ENCODE measurements at places on chromosomes 3 and 15.

DNA sequence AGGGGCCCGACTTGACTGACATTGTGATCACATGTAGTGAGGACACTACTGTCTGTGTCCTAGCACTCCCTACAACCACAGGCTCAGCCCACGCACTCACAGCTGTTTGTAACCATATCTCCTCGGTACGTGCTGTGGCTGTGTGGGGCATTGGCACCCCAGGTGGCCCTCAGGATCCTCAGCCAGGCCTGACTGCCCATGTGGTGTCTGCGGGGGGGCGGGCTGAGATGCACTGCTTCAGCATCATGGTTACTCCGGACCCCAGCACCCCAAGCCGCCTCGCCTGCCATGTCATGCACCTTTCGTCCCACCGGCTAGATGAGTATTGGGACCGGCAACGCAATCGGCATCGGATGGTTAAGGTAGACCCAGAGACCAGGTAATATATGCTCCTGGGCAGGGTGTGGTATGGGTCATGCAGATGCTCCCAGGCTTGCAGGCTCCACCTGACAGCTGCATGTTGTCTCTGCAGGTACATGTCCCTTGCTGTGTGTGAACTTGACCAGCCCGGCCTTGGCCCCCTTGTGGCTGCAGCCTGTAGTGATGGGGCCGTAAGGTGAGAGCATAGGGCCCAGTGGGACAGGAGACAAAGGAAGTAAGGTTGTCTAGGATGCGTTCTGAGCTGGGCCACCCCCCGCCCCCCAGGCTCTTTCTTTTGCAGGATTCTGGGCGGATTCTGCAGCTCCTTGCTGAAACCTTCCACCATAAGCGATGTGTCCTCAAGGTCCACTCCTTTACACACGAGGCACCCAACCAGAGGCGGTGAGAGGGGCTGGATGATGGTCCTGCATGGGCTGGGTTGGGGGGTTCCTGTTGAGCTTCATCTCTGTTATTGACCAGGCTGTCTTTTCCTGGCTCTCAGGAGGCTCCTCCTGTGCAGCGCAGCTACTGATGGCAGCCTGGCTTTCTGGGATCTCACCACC is 4.4 kb downstream of the DALRD3 start:
- DNase-seq, result no peak

GRCh38 chr3:7518456-7518855 is 657.5 kb downstream of the GRM7 start:
- DNase-seq, result no peak

- DNase-seq, result peak; percentile 49
These were observed 59.7 kb upstream of the KBTBD8 start for GRCh38 chr3:66938338-66938963.

GRCh38 chr15:90097475-90097874 is 4.8 kb downstream of the IDH2 start:
- DNase-seq, result no peak

DNA sequence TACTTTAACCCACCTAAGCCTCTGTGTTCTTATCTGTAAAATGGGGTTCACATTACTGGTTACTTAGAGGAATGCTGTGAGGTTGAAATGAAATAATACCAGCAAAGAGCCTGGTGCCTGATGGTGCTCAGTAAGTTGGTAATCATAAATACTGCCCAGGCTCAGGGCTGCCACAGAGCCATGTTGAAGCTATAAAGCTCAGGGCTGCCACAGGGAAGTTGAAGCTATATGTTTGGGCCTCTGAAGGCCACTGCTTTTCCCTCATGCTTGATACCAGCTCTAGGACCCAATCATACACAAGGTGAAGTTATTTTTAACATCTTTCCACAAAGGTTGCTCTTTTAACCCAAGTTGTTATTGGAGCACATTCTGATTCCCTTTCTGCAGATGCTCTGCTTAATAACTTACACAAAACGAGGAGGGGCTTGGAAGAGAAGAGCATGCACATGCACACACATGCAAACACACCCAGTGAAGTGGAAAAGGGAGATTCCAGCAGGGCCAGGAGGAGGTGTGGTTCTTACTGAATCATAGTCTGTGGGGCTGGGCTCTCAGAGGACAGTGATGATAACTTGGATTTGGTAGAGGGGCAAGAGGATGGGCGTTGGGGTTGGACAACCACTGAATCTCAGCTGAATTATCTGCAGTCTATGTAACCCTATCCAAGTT is 17.4 kb downstream of the PARP14 start:
- DNase-seq, result no peak

DNA sequence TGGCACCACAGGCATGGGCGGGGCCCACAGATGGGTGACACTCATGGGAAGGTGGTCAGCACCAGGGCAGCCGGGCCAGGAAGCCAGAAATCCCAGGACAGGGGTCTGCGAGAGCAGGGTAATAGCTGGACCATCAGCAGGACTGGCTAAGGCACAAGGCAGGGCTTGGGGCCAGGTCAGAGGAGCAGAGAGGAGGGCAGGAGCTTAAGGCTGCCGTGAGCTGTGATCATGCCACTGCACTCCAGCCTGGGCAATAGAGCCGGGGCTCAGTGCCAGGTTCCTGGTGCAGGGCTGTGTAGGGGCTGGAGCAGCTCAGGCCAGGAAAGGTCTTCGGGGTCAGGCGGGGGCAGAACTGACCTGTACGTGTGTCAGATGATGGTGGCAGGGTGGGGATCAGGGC is 64.2 kb upstream of the LINGO1 start:
- no peak for DNase-seq

DNA sequence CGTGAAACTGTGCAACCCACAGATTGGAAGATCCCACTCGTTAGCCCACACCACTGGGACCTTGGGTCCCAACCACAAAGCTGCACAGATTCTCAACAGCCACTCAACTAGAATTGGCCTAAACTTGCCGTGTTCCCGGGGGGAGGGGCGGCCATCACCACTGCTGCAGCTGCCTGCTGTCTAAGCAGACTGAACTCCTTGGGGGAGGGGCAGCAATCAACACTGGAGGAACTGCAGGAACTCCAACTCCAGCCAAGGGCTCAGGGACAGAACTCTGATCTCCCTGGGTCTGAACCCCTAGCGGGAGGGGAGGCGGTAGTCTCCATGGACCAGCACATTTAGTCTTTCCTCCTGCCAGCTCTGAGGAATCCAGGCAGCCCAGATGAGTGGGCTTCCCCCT is 205.9 kb downstream of the RSL24D1 start:
- DNase-seq, result no peak

- DNase-seq, result no peak
These were observed 49.4 kb upstream of the CCDC174 start for GRCh38 chr3:14602006-14602803.

DNA sequence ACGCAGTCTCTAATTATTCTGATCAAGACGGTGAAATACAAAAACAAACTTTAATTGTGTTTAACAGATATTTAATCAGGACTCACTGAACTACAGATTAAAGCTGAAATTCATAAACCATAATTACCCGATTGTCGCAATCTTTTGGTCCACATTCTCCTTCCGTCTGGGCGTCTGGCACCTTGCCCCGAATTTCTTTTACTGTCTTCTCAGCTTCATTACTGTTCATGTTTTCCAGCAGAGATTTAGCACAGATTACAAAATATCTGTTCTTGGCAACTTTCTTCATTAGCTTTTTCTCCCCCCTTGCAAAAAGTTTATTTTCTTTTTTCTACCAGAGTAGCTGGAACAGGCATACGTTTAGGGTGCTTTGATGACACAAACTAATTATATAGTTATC is 271.4 kb downstream of the TIGIT start:
- no peak for DNase-seq

DNA sequence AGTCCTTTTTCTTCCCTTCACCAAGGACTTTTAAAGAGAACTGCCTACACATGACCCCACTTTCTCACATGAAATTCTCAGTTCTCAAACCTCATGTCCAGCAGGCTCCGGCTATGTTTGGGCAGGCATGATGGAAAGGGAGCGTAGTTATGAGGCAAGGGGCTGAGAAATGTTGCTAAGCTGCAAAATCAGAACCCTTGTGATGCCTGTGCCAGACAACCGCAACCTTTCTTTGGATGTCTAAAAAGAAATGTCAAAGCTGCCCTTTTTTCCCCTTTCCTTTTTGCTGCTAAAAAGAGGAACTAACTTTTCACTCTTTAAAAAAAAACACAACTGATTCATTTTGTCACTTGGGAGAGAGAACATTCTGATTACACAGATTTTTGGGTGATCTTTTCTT is 19.2 kb downstream of the GNB4 start:
- DNase-seq, result no peak

DNA sequence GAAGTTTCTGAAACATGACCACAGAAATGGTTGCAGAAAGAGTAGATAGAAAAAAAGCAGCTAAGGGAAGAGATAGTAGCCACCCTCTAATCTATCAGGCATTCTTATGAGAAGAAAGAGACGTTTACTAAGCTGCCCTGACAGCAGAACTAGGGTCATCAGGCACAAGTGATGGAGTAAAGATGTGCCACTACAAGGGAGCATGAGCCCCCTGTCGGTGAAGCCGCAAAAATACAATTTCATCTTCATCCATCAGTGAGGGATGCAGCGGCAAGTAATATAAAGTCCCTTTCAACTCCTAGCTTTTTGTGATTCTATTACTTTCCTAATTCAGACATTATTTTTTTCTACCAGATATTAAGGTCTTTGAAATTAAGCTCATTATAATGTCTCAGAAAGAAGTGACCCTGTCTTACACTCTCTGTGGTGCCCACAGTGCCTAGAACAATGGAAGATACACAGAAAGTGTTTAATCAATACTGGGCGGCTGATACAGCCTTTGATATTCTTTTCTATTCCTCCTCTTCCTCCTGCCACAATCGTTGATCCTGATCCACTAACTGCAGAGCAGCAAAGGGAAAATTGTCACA is 651.6 kb downstream of the NTRK3 start:
- no peak for DNase-seq

- peak; percentile 18 for DNase-seq
These were observed 26.7 kb upstream of the COL6A6 start for GRCh38 chr3:130490241-130490640.

DNA sequence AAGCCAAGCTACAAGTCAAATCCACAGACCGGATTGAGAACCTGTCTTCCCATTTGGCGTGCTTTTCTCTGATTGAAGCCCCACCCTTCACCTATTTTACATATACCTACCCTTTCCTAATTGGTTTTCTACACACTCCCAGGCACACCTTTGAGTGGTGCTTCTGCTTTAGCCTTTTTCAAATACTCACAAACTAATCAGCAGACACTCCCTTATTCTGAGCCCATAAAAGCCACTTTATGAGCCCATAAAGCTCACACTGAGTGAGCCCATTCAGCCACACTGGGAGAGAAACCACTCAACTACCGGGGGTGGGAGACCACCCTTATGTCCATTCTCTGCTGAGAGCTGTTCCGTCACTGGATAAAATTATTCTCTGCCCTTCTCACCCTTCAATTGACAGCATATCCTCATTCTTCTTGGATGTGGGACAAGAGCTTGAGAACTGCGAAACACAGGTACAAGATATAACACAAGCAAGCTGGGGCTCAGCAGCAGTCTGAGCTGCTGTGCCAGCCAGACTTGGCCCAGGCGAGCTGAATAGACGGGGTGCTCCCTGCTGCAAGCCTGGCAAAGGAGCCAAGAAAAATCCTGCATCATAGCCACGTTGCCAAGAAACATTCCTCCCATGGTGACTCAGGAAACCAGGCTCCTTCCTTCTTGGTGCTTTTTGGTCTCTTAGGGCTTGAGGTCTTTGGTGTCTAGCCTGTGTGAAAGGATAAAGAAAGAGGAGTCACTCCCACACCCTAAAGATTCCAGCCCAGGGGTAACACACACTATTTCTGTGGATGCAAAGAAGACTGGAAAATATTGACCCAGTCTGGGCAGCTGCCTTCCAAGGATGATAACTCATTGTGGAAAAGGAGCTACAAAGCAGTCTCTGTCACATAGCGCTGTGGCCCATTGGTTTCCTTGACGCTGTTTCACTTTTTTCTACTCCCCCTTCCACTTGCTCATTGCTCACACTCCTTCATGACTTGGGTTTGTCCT is 609.7 kb downstream of the MCTP2 start:
- DNase-seq, result peak; percentile 86

DNA sequence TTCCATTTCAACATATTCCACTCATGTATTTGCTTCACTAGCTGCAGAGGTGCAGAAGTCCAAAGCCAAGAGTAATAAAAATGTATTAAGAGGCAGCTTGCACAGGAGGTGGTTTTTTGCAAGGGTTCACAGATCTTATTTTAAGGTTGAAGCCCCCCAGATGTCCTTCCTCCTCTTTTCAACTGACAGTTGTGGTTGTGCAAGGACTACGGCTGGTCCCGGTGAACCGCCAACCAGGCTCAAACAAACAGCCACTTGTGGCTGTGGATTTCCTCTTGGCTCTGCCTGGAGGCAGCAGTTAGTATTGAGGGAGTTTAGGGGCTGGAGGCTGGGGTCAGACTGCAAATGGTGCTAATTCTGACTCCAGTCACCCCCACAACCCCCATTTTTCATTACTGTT is 240.7 kb upstream of the TBC1D5 start:
- no peak for DNase-seq

DNA sequence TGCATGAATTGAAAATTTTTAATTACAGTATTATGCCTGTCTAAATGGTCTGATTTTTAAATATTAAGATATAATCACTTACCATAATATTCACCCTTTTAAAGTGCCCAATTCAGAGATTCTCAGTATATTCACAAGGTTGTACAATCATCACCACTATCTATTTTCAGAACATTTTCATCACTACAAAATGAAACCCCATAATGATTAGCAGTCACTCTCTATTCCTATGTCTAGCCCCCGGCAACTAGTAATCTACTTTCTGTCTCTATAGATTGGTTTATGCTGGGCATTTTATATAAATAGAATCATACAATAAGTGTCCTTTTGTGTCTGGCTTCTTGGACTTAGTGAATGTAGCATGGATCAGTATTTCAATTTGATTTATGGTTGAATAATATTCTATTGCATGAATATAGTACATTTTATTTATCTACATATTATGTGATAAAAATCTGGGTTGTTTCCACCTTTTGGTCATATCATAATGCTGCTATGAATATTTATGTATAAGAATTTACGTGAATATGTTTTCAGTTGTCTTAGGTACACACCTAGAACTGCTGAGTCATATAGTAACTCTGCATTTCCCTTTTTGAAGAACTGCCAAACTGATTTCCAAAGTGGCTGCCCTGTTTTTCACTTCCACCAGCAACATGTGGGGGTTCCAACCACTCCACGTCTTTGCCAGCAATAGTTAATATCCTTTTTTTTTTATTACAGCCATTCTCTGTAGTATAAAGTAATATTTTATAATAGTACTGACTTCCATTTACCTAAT is 485.7 kb upstream of the ZNF385D start:
- DNase-seq, result no peak

DNA sequence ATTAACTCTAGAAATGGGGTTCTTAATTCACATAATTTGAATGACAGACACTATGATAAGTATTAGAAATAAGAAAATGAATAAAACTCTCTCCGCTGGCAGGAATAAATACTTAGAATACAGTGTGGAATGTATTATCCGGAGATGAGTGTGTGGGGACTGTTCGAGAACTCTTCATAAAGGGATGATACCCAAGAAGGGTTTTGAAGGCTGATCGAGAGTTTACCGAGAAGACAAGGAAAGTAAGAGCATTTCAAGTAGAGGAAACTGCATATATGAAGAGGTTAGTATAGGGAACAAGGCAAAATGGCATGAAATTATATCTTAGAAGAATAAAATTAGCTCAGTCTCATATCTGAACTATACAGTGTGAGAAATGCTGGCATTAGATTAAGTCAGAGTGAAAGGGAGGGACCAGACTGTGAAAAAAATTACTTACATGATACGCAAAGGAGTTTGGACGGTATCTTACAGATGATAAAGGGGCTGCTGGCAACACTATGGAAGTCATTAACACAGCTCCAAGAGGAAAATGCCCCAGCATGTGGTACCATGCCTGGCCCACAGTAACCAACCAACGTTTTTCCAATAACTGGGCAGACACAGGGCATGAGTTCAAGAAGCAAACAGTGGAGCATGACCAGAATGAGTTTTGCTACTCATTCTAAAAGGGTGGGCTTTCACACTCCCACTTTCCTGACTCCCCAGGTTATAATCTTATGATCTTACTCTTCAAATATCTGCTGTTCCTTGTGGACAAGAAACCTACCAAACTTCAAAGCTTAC is 6.5 kb downstream of the DCBLD2 start:
- DNase-seq, result no peak
